ENCODE measurements at places on chromosomes 7 and 10.

DNA sequence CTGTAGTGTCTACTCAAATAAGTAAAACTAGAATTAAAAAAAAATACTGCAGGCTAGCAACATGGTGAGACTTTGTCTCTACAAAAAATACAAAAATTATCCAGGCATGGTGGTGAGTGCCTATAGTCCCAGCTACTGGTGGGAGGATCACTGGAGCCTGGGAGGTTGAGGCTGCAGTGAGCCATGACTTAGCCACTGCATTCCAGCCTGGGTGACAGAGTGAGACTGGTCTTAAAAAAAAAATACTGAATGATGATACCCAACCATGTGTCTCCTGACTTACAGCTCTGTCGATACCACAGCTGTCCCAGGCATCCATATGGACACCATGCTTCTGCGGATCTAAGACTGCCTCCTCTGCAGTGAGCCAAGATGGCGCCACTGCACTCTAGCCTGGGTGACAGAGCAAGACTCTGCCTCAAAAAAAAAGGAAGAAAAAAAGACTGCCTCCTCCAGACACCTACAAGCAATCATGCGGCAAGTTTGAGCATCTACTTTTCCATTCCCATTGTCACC is 7.9 kb upstream of the FRAT1 start:
- DNase-seq = no peak

GRCh38 chr10:90658791-90659190 is 199.0 kb downstream of the HTR7 start:
- no peak for DNase-seq

DNA sequence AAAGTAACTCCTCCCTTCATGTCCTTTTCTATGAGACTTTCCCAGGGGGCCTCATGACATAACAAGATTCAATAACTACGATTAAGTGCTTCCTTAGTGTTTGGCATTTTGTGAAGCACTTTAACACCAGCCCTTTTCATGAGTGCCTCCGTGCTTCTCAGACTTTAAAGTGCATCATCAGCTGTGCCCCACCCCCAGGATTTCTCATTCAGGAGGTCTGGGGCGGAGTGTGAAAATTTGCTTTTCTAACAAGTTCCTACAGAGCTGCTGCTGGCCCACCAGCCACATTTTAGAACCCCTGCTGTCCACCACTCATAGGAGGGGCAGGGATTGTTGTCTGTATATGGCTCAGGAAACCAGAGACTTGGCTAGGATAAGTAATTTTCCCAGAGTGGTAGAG is 445.3 kb downstream of the LRMDA start:
- DNase-seq = no peak

GRCh38 chr10:58438986-58439385 is 53.8 kb downstream of the TFAM start:
- DNase-seq = no peak

DNA sequence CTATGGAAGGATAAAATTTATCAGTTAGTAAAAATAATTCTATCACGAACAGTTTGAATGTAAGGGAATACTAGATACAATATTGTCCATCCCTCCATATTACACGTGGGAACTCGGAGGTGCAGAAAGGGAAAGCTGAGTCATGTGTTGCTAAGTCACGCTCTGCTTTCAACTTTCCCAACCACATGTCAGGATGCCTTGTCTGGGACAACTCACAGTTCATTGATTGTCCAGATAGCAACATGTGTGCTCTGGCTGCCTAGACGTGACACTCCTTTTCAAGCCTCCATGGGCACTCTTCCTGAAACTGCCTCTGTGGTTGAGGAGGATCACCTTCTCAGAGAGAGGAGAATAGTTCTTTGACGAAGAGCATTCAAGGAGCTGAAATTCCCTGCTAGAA is 808.1 kb downstream of the GRID1 start:
- DNase-seq = no peak

DNA sequence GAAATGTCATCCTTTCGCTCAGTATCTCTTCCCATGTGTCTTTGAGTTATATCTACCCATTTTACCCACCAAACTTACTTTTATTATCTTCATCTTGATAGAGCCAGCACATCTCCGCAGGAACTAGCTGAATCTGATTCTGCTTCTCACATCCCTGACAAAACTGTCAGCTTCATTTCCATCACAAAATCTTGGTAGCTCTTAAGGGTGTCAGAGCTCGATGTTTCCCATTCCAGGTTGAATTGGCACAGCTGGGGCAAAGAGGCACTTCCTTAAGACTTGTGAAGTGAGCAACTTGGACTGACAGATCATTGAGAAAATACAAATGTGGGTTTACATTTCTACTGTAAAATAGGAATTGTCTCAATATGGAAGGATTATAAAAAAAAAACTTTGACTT is 434.5 kb downstream of the SUGCT start:
- no peak for DNase-seq

- no peak for DNase-seq
Observed at GRCh38 chr10:22853906-22854447, 73.9 kb upstream of the ARMC3 start.

DNA sequence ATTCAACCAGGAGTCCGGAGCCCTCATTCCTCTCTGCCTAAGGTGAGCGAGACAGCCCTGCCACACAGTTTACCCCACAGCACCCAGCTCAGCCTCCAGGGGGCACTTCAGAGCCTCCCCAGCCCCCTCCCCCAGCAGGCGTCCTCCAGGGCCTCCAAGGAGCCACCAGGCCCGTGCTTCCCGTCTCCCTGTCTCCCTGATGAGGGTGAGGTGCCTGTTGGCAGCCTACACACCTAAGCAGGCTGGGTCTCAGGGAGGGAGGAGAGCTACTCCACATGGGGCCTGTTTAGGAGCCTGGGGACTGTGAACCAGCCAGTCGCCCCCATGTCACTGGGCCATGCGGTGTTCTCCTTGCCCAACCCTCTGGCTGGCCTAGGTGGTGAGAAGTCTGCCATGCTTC is 28.9 kb upstream of the TRIM8 start:
- DNase-seq = no peak

DNA sequence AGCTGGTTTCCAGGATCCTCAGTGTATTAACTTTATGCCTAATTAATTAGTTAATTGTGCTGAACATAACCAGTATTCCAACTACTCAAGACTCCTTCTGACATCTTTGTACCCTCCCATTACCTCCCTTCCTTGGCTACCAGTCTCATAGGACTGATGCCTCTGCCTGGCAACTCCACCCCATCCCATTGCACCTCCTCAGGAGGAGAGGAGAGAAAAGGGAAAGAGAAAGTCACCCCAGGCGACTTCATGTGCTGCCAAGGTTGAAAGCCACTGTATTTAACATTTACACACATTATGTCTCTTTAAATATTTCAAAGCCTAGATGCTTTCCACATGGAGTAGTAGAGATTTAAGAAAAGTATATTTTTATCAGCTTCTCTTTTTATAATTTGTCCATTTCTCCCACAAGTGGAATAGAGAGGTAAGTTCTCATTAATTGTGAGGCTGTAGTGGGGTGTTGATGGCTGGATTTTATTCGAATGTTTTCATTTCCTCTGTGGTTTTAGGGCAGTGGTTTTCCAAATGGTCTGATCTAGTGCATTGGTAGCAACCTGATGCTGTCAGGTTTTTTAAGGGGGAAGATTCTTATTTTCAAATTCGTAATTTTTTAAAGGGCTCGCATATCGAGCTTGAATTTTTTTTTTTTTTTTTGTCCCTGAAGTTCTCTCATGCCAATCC is 148.0 kb downstream of the BICC1 start:
- DNase-seq = no peak

DNA sequence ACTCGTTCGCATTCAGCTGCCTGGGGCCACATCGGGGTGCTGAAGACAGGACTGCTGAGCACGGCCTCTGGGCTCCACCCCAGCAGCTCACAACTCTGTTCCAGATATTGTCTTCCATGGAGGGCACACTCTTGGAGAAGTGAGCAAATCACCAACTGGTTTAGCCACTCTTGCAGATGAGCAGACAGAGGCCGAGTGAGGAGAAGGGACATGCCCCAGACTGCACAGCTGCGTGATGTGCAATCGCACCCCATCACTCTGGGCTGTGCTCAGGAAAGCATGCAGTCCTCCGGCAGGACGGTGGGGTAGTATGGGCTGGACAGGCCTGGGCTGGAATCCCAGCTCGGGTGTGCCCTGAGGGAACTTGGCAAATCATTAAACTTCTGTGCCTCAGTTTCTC is 111.6 kb downstream of the FAM53B start:
- DNase-seq = no peak

DNA sequence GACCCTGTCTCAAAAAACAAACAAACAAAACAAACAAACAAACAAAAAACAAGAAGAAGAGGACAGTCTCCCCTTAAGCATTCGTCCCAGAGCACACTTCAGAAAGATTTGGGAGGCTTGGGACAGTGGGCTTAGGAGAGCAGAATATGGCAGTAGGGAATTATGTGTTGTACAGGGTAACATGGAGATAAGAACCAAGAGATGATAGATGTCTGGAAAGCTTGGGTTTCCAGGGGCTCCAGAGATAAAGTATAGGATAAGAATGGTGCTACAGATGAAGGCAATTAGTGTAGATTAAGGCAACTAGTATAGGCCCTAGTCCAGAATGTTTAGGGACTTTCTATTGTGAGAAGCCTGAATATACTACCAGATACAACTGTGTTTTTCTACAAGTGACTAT is 934.9 kb upstream of the AUTS2 start:
- DNase-seq = no peak

GRCh38 chr7:131328377-131329175 is 900 bp downstream of the MKLN1 start:
- DNase-seq = no peak

- DNase-seq = no peak
Observed at GRCh38 chr7:126495001-126495400, 757.7 kb downstream of the GRM8 start.

GRCh38 chr10:71368643-71369042 is 28.1 kb upstream of the CDH23 start:
- no peak for DNase-seq

DNA sequence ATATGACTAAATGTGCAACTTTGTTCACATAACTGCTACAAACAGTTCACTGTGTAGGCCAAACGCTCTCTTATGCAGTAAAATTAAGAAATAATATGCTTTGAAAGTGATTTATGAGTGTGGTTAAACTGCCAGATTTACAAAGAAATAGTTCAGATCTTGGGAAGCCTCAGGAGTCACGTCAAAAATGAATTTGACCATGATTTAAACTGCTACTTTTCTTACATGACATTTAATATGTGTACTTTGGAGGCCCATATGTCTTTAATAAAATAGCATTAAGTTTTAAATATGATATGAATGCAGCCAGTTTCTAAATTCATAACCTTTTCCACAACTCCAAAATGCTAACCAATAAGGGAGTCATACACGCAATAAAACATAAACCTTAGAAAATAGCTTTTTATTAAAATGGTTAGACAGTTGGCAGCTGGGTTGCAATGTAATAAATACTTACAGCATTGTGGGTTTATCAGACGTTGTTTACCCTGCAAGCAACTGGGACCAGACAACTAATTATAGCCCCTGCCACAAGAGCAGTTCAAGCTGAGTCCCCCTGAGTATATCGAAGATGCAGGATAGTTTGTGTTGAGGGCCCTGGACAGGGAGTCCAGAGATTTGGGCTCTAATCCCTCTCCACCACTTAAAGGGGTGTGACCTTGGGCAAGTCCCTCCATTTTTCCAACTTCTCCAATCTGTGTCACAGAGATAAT is 640.4 kb downstream of the LRMDA start:
- no peak for DNase-seq

DNA sequence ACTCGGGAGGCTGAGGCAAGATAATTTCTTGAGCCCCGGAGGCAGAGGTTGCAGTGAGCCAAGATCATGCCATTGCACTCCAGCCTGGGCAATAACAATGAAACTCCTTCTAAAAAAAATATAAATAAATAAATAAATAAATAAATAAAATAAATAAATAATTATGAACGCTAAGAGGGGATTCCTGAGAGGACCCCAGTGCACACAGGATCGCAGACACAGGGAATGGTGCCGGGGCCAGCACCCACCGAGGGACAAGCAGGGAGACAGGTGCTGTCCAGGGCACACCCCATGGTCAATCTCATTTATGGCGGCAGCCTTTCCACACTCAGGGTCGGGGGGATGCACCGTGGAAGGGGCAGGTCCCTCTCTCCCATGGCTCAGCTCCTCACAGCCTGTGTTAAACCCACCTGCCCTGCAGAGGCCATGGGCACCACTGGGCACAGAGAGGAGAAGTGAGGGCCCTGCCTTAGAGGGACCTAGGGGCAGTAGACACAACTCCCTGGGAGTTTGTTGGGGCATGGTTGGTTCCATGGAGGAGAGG is 2.2 kb upstream of the RAMP3 start:
- no peak for DNase-seq

- no peak for DNase-seq
Observed at GRCh38 chr10:48740015-48740707, 55.5 kb downstream of the WDFY4 start.

DNA sequence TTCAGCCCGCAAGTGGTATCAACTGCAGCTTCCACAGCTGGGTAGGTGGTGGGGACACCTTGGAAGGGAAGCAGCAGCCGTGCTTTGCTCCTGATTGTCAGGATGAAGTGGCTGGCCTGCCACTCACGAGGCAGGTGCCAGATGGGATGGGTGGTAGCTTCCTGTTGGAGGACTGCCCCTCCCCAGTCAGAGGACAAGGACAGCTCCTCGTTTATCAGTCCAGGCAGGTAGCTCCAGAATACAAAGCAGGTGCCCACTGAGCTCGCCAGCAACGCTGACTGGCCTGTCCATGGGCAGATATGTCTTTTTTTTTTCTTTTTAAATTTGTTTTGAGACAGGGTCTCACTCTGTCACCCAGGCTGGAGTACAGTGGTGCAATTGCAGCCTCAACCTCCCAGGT is 431.3 kb downstream of the GALNT17 start:
- DNase-seq = no peak

DNA sequence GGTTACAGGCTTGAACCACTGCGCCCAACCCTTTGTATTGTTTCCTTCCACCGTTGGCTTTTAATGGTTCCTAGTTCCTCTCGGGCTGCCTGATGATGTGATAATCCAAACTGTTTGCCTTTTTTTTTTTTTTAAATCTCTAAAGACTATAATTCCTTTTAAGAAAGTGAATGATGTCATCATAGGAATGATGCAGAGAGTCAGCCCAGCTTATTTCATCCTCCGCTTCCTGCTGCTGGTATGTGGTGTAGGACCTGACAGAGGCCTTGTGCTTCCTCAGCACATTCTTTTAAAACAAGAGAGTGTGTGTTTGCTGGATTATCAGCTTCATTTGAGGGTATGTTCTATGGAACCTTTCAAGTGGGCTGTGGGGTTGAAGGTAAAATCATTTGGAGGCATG is 241.4 kb downstream of the LRMDA start:
- DNase-seq = no peak

DNA sequence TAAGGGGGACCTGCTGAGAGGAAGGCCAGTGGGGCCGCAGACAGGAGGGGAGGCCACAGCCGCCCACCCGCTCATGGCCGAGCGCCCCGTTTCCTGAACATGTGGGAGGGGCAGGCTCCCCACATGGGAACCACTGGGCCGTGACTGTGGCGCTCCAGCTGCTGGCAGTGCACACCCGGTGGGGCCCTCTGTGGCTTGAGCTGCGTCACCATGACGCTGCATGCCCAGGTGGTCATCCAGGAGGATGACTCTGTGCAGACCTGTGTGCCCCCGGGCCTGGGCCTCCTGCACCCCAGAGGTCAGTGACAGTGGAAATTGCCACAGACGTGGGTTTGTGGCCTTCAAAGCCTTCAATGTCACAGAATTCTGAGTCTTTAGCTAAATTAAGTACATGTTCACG is 85.1 kb downstream of the MGMT start:
- DNase-seq = no peak

GRCh38 chr7:157782041-157782440 is 445.2 kb downstream of the DNAJB6 start:
- no peak for DNase-seq

GRCh38 chr10:77590344-77591237 is 47.0 kb downstream of the KCNMA1 start:
- DNase-seq = no peak
